ENCODE measurements at places on chromosomes 3 and 15.

GRCh38 chr3:31848911-31849310 lies 132.2 kb downstream of the OSBPL10 start:
- DNase-seq: no peak

GRCh38 chr3:78139166-78139565 lies 1099.3 kb downstream of the ROBO2 start:
- no peak for DNase-seq

DNA sequence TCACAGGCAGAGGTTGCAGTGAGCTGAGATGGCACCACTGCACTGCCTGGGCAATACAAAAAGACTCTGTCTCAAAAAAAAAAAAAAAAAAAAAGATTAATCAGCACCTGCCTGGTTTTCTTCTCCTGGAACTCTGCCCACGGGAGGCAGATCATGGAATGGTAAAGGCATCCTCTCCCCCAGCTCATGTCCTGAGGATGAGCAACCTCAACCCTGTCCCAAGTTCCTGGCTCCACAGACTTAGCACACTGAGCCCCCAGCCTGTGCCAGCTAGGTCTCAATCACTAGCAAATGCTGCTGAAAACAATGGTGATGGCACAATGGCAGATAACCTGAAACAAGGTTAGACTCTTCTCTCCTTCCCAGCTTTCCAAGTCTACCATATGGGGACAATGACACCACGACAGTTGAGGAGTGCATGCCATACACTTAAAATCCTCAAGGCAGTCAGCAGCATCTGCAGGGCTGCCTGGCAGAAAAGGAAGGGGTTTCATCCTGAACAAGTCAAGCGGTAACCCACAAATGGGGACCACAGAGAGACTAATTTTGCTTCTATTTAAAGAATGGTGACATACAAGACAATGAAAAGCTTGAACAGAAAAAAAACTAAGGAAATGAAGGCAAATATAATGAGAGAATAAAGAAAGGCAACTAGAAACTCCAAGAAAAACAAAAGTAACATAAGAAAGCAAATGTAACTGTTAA lies 4.8 kb downstream of the CLN6 start:
- peak; percentile 65 for DNase-seq

GRCh38 chr3:24506966-24507775 lies 12.5 kb upstream of the THRB start:
- no peak for DNase-seq

DNA sequence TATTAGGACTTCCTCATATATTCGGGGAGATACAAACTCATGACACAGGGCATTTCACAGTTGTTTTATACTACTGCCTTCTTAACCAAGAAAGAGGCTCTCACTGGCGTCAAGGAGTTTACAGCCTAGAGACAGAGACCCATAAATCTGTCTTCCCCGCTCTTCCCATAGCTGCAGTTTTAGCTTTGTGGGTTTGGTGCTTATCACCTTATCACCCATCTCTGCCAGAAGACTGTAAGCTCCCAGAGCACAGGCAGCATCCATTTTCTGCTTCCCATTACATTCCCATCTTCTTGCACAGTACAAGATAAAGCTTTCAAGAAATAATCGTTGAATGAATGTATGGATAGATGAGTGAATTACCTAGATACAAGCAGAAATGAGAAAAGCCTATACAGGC lies 144.3 kb downstream of the TNIK start:
- DNase-seq: no peak

DNA sequence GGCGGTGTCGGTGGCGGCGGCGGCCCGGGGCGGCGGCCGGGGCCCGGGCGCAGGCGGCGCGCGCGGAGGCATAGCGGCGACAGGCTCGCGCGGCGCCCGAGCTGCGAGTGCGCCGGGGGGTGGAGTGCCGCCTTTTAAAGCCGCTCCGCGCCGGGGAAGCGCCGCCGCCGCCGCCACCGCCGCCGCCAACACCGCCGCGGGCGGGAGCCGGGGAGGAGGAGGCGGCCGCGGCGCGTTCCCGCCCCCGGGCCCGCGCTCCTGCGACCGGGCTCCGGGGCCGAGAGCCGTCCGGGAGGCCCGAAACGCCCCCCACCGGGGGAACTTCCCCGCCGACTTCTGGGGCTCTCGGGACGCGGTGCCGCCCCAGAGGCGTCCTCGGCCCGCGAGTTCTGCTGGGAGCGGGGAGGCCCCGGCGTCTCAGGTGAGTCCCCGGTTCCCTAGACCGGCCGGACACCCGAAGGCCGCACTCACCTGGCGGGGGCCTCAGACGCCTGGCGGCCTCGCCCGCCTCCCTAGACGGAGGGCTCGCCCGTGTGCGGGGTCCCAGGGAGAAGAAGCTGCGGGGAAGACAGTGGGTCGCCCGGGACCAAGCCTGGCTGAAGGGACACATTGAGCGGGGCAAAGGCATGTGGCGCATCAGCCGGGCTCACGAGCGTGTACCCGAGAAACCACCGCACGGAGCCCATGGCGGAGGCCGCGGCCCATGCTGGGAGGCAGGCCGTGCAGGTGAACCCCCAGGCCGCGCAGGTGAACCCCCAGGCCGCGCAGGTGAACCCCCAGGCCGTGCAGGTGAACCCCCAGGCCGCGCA lies at the start of gene PCSK6:
TSS of gene PCSK6 (minus strand) at position 109 of the 809 bp plus-strand sequence. CDS start at position 72, 37 bp downstream.
- no peak for DNase-seq

- no peak for DNase-seq
These were observed 130.2 kb downstream of the CHSY1 start for GRCh38 chr15:101121511-101122090.

Measured in DND-41 (cell line).